CD4-positive, alpha-beta T cell treated with Interleukin-15 for 4 hours (primary cell): ENCODE measurements at places on chromosomes 12 and 14.

DNA sequence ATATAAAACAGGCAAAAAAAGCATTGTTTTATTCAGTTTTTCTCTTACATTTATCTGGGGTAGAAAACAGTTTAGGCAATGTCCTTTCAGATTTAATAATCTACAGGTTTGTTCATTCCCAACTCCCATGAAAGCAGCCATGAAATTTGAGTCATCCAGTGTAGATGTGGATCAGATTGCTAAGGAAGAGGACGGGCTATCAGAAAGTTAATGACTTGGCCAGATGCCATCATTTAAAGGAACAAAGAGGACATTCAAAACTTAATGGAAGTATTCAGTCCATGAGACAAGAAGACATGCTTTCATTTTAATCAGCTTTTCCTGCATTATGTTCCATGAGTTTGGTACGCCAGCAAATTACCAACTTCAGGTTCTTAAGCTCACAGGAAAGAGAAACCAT is 31.1 kb upstream of the POC1B start:
- no peak for DNase-seq

DNA sequence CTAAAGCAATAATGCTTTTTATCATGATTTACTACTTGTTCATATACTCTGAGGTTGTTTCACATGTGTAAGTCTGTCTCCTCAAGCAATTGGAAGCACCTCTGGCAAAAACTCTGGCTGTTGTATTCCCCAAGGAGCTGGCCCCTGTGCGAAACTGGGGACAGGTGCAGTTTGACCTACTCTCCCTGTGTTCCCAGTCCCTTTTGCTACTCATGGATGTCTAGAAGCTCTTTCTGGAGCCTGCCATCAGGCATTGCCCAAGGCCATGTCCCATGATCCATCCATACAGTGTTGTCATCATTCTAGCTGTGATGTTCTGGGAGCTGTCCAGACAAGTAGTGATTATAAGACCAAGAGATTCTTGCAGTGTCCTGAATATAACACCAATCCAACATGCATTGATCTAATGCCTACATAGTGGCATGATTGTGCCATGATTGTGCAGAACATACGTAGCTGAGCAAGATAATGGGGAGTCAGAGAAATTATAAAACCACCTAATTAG is 14.9 kb downstream of the AKAP6 start:
- DNase-seq, result no peak

DNA sequence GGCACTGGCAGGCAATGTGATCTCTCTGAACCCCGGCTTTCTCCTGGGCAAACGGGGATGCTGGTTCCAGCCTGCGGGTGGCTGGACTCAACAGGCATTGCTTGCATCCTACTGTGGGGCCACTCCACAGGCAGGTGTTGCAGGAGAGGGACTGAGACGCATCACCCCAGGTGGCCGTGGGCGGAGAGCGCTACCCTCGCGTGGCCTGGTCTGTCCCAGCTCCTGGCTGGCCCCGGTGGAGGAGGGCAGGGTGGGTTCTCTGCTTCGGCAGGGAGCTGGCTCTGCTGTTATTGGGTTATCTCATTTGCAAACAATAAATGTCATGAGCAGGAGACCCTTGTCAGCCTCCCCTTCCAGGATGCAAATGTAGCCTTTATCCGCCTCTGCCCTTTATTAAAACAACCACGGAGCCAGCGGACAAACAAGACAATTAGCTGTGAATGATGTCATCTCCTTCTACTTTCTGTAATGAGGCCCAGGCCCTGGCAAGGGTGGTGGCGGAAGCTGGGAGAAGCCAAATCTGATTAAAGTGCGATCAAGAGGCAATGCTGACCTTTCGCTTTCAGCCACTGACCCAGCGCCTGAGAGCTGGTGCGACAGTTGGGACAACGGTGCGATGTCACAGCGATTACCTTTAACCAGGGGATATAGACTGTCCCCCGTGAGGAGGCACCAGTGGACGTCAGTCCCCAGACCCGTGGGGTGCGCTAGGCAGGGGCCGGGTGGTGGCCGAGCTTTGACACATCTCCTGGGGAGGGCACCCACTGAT is 161.8 kb downstream of the KIF26A start:
- DNase-seq, result no peak

- DNase-seq, result no peak
Observed at GRCh38 chr14:100652744-100653143, 65.5 kb upstream of the BEGAIN start.
